ENCODE measurements at places on chromosomes 1 and 21.

- DNase-seq: no peak
Measured at GRCh38 chr1:28031173-28031572, 57.2 kb downstream of the EYA3 start.

DNA sequence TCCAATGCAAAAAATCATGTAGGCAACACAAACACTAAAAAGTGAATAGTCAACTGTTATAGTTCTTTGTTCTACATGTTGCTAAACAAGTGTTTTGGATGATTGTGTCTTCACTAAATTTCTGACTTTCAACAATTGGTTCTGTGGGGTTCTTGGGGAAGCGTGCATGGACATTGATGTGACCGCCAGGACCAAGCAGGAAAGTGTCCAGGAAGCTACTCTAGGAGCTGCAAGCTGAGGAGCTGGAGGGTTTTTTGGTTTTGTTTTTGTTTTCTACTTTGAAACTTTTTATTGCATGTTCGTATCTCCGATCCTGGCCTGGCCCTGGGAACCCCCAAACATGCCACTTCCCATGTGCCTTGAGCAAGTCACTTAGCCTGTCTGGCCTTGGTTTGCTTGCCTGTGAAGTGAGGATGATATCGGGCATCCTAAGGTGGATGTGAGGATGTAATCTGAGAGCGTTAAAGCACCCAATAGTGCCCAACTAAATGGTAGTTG is 8.0 kb downstream of the TMPRSS3 start:
- no peak for DNase-seq

GRCh38 chr1:24410750-24411149 is 2.8 kb downstream of the STPG1 start:
- DNase-seq: no peak

- no peak for DNase-seq
Measured at GRCh38 chr1:52676249-52676903, 21.8 kb downstream of the COA7 start.

DNA sequence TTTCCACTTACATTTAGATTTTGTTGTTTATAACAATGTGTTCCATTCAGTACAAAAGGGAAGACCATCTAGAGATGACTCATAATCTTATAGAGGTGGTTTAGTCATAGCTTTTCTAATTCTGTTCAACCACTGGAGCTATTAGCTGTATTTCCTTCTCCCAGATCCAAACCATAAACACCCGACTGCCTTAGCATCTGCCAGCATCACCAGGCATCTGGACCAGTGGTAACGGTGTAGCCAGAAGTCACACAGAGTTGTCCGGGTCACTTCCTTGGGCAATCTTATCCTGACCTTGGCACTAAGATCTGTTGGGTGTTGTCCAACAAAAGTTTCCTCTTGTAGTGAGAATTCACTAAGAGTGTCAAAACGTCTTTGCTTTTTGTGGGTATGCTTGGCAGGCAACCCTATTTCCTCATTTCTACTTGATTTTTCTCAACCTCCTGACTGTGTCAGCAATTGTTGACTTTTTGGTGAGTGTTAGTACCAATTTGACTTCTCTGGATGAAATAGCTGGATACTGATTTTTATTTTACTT is 372.1 kb upstream of the B3GALT2 start:
- no peak for DNase-seq

- no peak for DNase-seq
Measured at GRCh38 chr21:40905251-40905650, 58.3 kb upstream of the DSCAM start.

DNA sequence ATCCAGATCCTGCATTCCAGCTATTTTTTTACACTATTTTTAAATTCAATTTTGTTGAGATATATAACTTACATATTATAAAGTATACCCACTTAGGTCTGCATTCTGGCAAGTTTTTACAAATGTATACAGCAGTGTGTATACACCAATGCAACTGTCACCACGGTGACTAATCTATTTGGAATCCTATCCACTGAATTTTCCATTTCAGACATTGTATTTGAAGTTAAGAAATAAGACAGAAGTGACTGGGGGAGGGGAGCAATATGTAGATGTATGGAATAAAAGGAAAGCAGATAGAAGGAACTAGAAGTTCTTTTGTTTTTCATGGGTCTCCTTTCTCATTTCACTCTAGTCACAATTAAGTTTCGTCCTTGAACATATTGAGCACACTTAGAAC is 431.5 kb upstream of the CHRM3 start:
- no peak for DNase-seq

GRCh38 chr1:197677752-197678295 is 97.5 kb downstream of the DENND1B start:
- DNase-seq: no peak

Data from stimulated activated CD8-positive, alpha-beta memory T cell treated with anti-CD3 and anti-CD28 coated beads, Interleukin-2, amount 100 ng/mL, for 1 hour (primary cell).